Mammary epithelial cell (primary cell): ENCODE measurements at places on chromosomes 5 and 9. TPM values are rescaled to one million over a fixed set of nuclear protein-coding genes. Genes with fewer than 3 reads are reported as not detected.

GRCh38 chr9:87256973-87257372 lies 240.7 kb upstream of the DAPK1 start:
- peak; percentile 78 for DNase-seq

GHR gene
- 5.5 TPM for total RNA-seq

DNA sequence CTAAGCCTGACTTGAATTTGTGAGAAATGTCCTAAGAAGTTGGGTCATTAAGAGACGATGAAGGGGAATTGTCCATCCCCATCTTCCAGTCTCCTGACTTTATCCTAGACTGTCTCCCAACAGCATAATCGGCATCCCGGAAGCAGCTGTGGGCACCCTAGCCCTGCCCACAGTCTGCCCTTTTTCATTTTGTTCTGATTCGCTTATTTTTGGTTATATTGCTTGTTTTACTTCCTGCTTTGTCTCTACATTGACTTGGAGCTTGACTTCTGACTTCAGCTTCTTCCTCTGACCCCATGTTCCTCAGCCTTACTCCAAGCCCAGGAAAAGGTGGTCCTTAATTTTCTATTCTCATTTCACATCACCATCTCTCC lies 41.8 kb downstream of the UGCG start:
- DNase-seq = no peak

DNA sequence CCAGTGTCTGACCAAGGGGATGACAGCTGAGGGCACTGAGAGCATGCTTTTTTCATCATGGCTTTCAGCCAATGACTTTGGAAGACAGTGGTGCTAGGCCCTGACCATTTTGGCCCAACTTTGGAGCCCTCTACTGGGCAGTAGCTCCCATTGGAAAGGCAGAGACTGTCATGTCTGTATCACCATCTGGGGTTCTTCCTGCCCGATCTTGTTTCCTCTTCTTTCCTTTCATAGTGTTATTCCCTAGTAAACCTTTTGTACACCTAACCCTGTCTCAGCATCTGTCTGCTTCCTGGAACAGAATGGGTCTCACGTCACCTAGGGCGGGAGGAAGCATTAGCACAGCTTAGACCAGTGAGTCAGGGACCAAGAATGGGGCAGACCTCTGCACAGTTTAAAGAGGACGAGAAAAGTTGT lies 97.4 kb upstream of the MAST4 start:
- peak; percentile 42 for DNase-seq
